Activated naive CD4-positive, alpha-beta T cell (primary cell): ENCODE measurements at places on chromosomes 12 and 14.

- no peak for DNase-seq
Observed at GRCh38 chr12:18683327-18684013, 54.3 kb downstream of the PLCZ1 start.

DNA sequence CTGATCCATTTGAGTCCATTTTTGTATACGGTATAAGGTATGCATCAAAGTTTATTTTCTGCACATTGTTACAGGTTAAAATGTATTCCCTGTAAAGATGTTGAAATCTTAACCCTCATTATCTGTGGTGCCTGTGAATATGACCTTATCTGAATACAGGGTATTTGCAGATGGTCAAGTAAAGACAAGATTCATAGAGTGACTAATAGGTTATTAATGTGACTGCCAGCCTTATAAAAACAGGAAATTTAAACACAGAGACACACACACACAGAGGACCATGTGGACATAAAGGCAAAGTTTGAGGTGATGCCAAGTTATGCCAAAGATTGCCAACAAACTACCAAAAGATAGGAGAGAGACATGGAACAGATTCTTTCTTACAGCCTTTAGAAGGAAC lies 347.2 kb upstream of the DCN start:
- no peak for DNase-seq

- DNase-seq = no peak
Observed at GRCh38 chr12:13887779-13888388, 93.5 kb downstream of the GRIN2B start.

DNA sequence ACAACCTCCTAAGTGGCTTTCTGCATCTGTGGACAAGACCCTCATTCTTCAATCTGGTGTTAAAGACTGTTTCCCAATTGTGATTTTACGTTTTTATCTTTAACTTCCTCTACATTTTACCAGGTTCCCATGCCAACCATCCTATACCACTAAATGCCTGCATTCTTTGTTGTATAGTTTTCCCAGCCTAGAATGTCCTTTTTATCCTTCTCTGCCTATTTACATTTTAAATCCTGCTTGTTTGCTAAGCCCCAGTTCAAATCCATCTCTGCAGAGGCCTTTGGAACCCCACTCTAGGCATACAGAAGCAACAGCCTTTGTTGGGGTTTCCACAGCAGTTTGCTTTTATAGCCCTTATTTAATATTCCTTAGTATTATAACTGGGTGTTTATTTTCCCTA lies 325.1 kb upstream of the DDHD1 start:
- DNase-seq = no peak

DNA sequence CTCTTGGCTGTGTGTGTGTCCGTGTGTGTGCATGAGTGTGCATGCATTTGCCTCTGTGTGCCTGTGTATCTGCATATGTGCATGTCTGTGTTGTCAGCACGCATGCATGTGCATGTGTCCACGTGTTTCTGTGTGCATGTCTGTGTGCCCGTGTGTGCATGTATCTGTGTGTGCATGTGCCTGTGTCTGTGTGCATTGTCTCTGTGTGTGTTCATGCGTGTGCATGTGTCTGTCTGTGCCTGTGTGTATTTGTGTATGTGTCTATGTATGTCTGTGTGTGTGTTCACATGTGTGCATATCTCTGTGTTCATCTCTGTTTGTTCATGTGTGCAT lies 1.1 kb upstream of the GALNT9 start:
- DNase-seq = no peak

GRCh38 chr14:103496776-103497175 lies 25.9 kb downstream of the CKB start:
- no peak for DNase-seq

GRCh38 chr12:70890895-70891832 lies 29.4 kb downstream of the PTPRR start:
- DNase-seq = no peak

DNA sequence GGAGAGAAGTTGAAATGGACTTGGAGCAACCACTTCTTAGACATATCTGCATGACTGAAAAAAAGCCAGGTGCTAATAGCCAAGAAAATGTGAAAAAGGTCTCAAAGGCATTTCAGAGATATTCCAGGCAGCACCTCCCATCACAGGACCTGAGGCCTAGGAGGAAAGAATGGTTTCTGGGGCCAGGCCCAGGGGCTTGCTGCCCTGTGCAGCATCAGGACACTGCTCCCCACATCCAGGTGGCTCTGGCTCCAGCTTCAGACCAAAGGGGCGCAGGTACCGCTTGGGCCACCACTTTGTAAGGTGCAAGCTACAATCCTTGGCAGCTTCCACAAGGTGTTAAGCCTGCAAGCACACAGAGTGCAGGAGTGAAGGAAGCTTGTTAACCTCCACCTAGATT lies 114.3 kb downstream of the PIK3C2G start:
- no peak for DNase-seq

- no peak for DNase-seq
Observed at GRCh38 chr14:92866901-92867865, 55.8 kb upstream of the CHGA start.

DNA sequence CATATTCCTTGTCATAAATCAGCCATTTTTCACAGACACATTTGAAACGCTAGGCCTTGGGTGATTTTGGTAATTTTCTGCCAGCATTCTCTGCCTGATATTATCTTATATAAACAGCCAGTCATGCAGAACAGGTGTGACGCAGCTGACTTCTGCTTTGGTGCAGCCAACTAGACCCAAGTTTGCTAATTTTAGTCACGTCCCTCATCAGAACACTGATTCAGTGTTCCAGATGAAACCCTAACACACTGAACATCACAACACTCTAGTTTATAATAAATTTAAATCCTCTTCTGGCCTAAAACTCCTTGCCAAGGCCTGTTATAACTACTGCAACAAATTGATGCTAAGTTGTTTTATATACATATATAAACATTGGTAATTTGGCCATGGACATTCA lies 386.1 kb downstream of the SEC23A start:
- no peak for DNase-seq

- no peak for DNase-seq
Observed at GRCh38 chr12:40405419-40405818, 180.6 kb downstream of the LRRK2 start.

DNA sequence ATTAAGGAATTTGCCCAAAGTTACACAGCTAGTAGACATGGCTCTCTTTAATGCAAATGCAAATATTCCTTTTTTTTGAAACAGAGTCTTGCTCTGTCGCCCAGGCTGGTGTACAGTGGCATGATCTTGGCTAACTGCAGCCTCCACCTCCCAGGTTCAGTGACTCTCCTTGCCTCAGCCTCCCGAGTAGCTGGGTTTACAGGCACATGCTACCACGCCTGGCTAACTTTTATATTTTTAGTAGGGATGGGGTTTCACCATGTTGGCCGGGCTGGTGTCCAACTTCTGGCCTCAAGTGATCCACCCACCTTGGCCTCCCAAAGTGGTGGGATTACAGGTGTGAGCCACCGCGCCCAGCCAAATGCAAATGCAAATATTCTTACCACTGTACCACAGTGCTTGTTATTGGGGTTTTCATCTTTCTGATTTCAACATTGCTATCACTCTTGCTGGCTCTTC lies 24.5 kb upstream of the HIGD1C start:
- no peak for DNase-seq

GRCh38 chr12:8143261-8143660 lies 13.6 kb upstream of the ZNF705A start:
- DNase-seq = no peak

GRCh38 chr14:55122440-55122986 lies 6.5 kb upstream of the LGALS3 start:
- DNase-seq = no peak

DNA sequence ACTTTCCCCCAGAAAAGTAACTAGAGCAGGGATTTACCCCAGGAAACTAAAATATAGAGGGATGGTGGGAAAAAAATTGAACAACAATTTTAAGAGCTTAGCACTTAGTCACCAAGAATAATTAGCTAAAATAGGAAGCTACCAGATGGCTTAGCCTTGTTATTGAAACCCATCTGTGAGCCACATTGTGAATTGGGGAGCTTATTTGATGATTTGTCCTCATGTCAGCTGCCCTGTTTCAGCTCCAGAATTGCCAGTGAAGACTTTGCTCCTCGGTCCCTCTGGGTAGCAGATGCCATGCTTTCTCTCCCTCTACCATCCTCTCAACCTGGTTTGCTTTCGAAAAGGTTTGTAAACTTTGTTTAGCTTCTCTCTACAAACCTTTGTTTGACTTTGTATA lies 67.7 kb upstream of the PTHLH start:
- DNase-seq = no peak

DNA sequence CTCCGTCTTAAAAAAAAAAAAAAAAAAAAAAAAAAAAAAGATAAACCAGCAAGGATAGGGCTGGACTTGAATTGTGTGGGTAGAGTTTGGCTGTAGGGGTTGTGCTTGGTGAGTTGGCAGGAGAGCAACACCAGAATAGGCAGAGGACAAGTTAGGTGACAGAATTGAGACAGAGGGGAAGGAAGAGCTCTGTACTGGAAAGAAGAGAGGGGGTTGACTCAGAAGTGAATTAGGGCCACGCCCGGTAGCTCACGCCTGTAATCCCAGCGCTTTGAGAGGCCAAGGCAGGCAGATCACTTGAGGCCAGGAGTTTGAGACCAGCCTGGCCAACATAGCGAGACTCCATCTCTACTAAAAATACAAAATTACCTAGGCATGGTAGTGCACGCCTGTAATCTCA lies 6.1 kb upstream of the TMEM30B start:
- no peak for DNase-seq

GRCh38 chr14:100577321-100577985 lies 9.8 kb downstream of the BEGAIN start:
- DNase-seq = no peak

- no peak for DNase-seq
Observed at GRCh38 chr14:99280066-99280731, 8.2 kb upstream of the BCL11B start.

GRCh38 chr14:75559451-75560222 lies 18.8 kb upstream of the FLVCR2 start:
- DNase-seq = peak; percentile 31

- DNase-seq = no peak
Observed at GRCh38 chr12:120650233-120650690, 9.8 kb downstream of the CABP1 start.

GRCh38 chr14:76193696-76194095 lies 42.0 kb downstream of the GPATCH2L start:
- DNase-seq = no peak

DNA sequence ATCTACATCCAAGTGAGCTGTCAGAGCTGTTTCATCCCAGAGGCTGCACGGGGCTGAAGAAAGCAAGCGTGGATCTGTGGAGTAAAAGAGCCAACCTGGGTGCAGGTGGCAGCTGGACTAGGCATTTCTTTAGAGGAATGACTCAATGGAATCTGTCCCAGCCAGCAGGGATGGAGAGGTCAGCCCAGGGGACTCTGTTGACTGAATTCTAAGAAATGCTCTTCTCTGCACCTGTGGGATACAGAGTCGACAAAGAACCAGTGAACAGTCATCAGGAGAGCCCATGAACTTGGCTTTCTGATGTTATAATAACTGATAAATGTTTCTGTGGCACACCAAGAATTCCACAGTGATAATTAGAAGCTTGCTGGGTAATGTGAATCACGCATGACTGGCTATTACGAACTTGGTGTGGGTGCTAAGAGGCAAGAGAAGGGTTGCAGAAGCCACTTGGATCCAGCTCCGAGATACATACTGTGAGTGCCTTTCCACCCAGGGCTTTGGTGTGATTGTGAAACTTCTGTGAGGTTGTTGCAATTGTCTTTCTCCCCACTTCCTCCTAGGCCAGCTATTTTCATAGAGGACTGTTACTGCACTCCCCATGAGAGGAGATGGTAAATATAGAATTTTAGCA lies 16.2 kb downstream of the PYGL start:
- no peak for DNase-seq

DNA sequence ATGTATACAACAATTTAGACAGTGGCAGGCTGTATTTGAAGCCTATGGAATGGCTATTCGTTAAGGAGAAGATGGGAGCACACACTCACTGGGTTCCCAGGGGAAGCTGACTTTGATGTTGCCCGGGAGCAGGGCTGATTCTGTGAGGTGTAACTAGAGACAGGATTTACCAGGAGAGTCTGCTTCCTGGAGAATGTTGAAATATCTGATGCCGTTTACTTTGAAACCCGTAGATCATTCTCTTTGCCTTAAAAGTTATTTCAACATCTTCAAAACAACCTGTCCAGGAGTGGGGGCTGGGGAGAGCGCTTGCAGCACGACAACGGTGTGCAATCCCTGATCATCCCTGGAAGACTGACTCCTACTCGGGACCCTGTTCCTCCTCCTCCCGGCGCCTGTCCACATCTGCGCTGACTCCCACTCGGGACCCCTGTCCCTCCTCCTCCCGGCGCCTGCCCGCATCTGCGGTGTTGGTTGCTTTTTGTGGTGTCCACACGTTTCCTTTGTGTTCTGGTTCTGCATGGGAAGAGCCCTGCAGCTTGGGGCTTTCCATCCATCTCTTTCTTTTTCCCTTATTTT lies 72.6 kb downstream of the AACS start:
- DNase-seq = no peak

DNA sequence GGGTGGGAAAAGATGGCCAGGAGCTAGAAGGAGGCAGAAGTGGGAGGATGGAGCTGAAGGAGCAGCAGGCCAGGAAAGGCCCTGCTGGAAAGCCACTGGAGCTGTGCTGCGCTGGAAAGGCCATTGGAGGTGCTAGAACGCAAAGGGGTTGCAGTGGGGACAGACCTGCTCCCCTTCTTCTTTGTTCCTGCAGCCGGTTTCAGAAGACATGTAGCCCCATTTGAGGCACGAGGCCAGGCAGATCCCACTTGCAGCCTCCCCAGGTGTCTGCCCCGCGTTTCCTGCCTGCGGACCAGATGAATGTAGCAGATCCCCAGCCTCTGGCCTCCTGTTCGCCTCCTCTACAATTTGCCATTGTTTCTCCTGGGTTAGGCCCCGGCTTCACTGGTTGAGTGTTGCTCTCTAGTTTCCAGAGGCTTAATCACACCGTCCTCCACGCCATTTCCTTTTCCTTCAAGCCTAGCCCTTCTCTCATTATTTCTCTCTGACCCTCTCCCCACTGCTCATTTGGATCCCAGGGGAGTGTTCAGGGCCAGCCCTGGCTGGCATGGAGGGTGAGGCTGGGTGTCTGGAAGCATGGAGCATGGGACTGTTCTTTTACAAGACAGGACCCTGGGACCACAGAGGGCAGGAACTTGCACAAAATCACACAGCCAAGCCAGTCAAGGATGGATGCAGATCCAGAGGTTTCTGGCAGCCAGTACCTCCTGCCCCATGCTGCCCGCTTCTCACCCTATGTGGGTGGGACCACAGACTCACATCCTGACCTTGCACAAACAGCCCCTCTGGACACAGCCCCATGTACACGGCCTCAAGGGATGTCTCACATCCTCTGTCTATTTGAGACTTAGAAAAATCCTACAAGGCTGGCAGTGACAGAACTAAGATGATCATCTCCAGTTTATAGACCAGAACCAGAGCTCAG lies 2.3 kb upstream of the GPR162 start:
- no peak for DNase-seq

GRCh38 chr12:25017336-25017735 lies 68.4 kb upstream of the BCAT1 start:
- no peak for DNase-seq

DNA sequence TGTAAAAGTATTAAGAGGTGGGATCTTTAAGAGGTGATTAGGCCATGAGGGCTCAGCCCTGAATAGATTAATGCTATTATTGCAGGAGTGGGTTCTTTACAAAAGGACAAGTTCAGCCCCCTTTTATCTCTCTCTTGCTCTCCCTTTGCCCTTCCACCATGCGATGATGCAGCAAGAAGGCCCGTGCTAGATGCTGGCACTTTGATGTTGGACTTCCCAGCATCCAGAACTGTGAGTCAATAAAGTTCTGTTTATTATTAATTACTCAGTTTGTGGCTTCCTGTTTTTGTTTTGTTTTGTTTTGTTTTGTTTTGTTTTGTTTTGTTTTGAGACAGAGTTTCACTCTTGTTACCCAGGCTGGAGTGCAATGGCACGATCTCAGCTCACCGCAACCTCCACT lies 10.1 kb downstream of the RNASE1 start:
- DNase-seq = no peak
